ENCODE measurements at places on chromosomes 6 and 20.

- DNase-seq, result no peak
Observed at GRCh38 chr20:34705397-34706301, 1.5 kb downstream of the TP53INP2 start.

GRCh38 chr20:52410731-52411234 is 219.2 kb upstream of the ZFP64 start:
- no peak for DNase-seq

DNA sequence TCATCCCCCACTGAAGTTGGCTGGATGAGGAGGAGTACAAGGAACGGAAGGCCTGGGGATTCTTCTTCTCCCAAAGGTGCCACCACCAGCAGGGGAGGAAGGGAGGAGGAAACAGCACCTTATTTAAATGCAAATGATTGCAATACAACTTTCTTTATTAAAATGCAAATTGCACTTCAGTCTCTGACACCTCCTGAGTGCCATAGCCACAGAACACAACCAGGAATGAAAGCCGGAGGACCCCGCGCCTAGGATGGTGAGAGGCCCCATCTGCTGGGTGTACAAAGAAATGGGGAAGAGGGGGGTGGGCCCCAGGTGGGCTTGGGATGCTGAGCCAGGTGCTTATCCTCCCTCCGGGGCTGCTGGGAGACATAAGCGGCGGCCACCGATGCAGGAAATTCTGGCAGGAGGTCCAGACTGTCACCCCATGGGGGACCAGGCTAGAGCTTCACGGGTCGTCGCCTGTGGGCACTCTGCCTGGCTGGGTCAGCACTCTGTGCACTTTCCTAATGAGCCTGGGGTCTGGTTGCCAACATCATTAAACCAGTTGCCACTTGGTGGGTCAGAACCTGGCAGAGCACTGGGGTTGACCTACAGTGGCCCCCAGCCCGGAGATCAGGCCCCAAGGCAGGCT is 154.2 kb upstream of the MLN start:
- no peak for DNase-seq

- no peak for DNase-seq
Observed at GRCh38 chr6:46097366-46097765, 32.4 kb upstream of the ENPP4 start.

- DNase-seq, result no peak
Observed at GRCh38 chr6:135185483-135185882, 4.4 kb downstream of the MYB start.

DNA sequence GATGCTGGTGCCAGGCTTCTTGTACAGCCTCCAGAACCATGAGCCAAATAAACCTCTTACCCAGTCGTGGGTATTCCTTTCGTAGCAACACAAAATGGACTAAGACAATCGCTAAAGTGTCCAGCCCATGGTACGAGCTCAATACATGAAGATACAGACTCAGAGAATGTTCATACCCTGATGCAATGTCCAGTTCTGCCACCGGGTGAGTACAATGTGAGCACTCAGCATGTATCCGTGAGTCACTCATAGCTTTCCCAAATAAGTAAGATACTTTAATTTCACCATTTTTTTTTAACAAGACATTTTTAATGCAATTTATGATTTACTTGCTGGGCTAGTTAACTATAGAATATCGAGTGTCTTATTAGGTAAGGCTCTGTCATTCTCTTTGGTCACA is 26.7 kb upstream of the PDE10A start:
- no peak for DNase-seq

GRCh38 chr6:97462938-97463598 is 180.1 kb upstream of the MMS22L start:
- DNase-seq, result no peak

- DNase-seq, result no peak
Observed at GRCh38 chr6:143276436-143276835, 174.1 kb downstream of the ADAT2 start.

GRCh38 chr6:40323881-40324634 is 263.1 kb downstream of the LRFN2 start:
- no peak for DNase-seq

- no peak for DNase-seq
Observed at GRCh38 chr6:132569170-132569569, 952 bp upstream of the TAAR6 start.

DNA sequence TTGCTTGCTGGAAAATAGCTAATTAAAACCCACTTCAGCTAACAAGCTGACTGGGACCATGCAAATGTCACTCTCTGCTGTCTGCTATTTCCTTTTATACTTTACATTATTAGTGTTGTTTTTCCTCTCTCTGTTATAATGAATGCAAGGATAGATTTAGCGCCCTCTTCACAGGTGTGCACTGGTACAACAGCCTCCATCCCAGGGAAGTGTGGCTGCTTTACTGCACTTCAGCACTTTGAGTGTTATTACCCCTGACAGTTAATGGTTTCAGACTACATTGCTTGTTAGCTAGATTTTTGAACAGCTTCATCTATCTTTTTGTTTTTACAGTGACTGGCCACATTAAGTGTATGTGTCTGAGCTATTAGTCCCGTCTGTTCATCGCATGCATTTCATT is 405.7 kb downstream of the RNF144B start:
- no peak for DNase-seq

- peak; percentile 33 for DNase-seq
Observed at GRCh38 chr6:34182751-34183531, 37.1 kb upstream of the GRM4 start.

DNA sequence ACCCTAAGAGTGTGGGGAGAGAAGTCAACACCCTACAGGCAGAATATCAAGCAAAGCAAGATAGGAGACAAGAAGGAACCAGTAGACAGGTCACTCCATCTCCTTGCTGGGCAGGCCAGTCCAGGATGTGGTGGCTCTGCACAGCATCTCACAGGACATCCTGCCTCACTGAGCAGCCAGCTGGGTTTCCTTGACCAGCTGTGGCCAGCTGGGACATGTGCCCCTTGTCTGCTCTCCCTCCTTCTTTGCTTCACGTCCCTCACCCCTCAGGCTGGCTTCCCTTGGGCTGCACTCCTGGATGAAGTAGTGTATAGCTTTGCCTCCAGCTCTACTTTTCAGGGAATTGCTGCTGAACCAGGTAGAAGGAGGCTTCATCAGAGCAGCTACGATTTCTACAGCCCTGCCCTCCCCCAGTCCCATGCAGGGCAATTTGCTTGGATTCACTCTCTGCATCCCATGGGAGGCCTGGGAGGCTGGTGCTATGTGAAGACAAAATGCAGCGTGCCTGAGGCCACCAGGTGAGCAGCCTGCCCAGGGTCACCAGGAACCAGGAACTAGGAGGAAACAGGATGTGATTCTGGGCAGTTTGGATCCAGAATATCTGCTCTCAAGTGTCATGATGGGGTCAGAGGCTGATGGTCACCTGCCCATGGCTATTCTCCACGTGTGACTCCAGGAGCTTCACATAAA is 110.0 kb upstream of the PMEPA1 start:
- no peak for DNase-seq

DNA sequence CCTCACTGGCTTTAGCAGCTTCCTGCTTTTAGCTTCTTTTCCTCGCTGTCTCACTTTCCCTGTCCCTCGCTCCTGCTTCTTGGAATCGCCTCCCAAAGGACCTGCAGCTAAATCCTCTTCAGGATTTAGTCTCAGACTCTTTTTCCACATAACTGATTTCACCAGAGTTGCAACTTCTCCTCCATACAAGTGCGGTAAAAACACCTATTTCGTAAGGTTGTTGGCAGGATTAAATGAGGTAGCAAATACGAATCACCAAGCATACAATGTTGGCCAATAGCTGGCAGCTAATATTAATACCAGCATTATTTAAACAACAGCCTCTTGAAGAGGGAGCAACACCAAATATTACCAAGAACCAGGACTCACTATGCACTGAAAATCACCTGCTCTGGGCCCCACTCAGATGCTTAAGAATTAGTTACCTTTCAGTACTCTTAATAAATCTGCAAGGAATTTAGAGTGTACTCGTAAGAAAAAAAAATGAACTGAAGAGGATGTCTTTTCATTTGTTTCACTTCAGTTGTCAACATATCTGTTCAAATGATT is 123.0 kb downstream of the DTNBP1 start:
- DNase-seq, result no peak

DNA sequence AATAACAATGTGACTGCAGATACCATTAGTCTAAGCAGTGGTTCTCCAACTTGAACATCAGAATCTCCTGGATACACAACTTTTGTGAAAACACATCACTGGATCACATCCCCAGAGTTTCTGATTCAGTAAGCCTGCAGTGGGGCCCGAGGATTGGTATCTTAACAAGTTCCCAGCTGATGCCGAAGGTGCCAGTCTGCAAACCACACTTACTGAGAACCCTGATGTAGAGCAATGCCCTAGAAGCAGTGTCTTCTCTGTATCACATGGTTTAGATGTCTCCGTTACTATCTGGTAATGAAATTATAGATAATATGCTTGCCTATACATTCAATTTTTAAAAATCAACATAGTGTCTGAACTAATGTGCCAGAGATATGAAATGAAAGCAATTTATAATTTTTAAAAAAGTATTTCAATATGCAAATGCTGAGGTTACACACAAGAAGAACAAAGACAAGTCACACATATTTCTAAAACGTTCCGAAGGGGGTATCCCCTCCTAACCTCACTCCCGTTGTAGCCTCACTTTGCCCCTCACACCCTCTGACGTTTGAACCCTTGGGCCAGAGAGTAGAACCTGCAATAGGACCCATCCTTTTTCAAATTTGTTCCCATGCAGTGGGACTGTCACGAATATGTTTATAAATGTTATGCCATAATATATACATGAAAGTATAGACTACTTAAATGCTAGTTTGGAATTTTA is 115.4 kb upstream of the SAMD5 start:
- DNase-seq, result no peak

- no peak for DNase-seq
Observed at GRCh38 chr20:25205277-25206062, 10.0 kb downstream of the ENTPD6 start.

GRCh38 chr6:29131691-29132090 is 23.8 kb downstream of the OR2J3 start:
- DNase-seq, result no peak

- DNase-seq, result no peak
Observed at GRCh38 chr20:38755324-38755910, 7.2 kb downstream of the ACTR5 start.

- DNase-seq, result no peak
Observed at GRCh38 chr6:154613137-154613676, 102.7 kb upstream of the CNKSR3 start.

GRCh38 chr20:7010527-7010926 is 243.0 kb downstream of the BMP2 start:
- no peak for DNase-seq

DNA sequence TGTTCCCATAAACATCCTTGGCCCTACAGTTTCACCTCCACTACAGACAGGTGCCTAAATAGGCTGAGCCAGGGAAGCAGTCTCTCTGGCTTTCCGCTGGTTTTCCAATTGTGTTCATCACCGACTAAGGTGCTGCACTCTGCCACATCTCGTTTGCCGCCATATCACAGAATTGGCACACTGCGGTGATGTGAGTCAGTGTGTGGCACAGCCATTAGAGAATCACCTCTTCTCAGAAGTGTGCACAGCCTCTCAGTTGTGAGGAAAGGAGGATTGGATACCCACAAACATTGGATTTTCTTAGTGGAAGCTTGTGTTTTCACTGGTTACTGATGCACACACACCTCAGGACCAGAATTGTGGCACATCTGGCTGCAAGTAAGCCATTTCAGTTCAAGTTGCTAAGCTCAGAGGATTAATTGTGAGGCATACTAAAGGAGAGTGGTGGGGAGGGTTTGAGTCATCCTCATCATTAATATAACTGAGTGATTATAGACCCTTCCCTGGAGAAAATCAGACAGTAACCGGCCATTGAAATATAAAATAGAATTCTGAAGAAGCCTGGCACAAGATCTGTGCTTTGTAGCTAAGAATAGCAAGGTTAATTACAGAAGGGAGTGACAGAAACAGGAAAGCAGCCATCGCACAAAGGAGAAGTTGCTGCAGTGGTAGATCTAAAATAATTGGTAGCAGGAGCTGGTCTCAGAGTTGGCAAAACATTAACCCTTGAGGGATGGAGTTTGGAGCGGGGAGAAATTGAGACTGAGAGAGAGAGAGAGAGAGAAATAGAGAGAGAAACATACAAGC is 506.9 kb downstream of the LMBRD1 start:
- no peak for DNase-seq

GRCh38 chr20:37630993-37631392 is 62.8 kb upstream of the CTNNBL1 start:
- DNase-seq, result no peak

All from stimulated activated CD8-positive, alpha-beta memory T cell treated with anti-CD3 and anti-CD28 coated beads, Interleukin-7, amount 100 ng/mL, for 1 hour (primary cell).